ENCODE measurements at places on chromosomes 1 and 21.

- DNase-seq: no peak
Measured at GRCh38 chr21:28426545-28426944, 566.1 kb downstream of the LTN1 start.

- peak; percentile 92 for DNase-seq
Measured at GRCh38 chr1:82226186-82226505, 425.4 kb downstream of the ADGRL2 start.

DNA sequence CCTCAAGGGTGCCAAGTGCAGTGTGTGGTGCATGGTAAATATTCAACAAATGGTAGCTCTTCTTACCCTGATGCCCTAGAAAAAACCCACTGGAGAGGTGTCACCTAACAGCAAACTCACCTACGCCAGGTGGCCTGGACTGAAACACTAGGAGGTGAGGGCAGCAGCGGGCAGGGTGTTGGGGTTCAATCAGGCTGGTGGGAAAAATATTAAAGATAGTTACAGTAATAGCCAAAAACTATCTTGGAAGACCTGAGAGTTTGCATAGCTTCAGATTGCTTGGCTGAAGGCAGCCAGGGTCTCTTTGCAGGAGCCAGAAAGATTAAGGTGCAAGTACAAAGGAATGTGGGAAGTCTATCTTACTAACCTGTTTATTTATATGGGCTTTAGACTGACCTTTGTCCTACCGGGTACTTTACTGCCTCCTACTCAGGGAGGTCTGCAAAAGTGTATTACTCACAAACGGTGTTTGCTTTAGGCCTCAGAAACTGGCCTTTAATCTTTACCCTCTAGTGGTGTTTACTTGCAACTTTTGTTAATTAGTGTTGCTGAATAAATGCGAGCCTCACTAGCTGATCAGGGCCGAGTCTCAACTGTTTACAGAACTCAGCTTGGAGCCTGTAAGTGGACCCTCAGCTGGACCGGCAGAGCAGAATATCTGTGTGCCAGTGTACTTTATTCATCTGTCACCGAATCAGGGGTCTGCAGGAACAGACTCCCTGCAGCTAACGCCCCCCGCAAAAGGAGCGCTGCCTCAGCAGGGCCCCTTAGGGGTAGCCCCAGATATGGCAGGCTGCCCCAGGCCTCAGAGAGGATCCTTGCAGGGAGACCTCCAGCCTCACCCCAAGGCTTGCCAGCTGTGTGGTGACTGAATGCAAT lies 63.9 kb downstream of the SYF2 start:
- no peak for DNase-seq

GRCh38 chr1:171218661-171219060 lies 29.6 kb upstream of the FMO1 start:
- DNase-seq: no peak

GRCh38 chr21:39730418-39731157 lies 14.4 kb upstream of the IGSF5 start:
- no peak for DNase-seq

GRCh38 chr1:143735764-143736461 lies 235.9 kb downstream of the FAM72C start:
- no peak for DNase-seq

- no peak for DNase-seq
Measured at GRCh38 chr1:172581779-172582178, 48.8 kb downstream of the SUCO start.

DNA sequence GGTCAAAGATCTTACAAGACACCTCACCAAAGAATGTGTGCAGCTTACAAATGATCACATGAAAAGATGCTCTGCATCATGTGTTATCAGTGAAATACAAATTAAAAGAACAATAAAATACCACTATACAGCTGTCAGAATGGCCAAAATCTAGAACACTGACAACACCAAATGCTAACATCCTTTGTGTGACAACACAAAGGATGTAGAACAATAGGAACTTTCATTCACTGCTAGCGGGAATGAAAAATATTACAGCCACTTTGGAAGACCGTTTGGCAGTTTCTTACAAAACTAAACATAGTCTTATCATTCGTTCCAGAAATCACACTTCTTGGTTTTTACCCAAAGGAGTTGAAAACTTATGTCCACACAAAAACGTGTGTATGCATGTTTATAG lies 20.6 kb upstream of the SELP start:
- DNase-seq: no peak

- peak; percentile 6 for DNase-seq
Measured at GRCh38 chr1:19960591-19960990, 18.8 kb downstream of the PLA2G2A start.
